Osteocyte (in vitro differentiated cells): ENCODE measurements at places on chromosomes 3 and 15. TPM values are rescaled to one million over a fixed set of nuclear protein-coding genes. Genes with fewer than 3 reads are reported as not detected.

Gene CSPG5
- total RNA-seq = 0.42 and 0.59 TPM in 2 replicates

Gene GOLGA6L10
- 1.6 and 2.9 TPM in 2 replicates for total RNA-seq

DNA sequence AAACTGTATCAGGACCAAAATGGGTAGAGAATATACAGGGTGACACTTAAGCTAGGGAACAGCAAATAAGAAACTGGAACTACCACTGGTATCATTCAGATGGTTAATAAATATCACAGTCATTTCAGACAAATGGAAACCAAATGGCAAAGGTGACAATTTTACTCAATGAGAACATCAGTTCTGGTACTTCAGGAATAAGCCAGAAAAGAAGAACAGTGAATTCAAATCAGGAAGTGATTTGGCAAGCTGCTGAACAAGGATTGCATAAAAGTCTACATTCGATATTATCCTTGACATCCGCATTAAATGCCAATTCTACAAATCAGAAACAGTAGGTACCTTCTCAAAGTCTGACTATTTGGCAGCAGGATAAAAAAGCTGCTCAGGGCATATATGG lies 23.5 kb upstream of the STIMATE start:
- H3K36me3 ChIP-seq = peaks cover 12% of the 10 kb centered on the region
- no peaks in the 10 kb centered on the region for H3K27me3 ChIP-seq
- DNase-seq = no peak
- H3K4me3 ChIP-seq = no peak overlapping the region
- no peaks in the 10 kb centered on the region for H3K4me1 ChIP-seq

GRCh38 chr3:48962939-48963338 lies 27.1 kb upstream of the P4HTM start:
- H3K27me3 ChIP-seq = no peaks in the 10 kb centered on the region
- peaks cover 26% of the 10 kb centered on the region for H3K36me3 ChIP-seq
- H3K4me1 ChIP-seq = peaks cover 10% of the 10 kb centered on the region
- no peak for DNase-seq
- no peak overlapping the region for H3K4me3 ChIP-seq

DNA sequence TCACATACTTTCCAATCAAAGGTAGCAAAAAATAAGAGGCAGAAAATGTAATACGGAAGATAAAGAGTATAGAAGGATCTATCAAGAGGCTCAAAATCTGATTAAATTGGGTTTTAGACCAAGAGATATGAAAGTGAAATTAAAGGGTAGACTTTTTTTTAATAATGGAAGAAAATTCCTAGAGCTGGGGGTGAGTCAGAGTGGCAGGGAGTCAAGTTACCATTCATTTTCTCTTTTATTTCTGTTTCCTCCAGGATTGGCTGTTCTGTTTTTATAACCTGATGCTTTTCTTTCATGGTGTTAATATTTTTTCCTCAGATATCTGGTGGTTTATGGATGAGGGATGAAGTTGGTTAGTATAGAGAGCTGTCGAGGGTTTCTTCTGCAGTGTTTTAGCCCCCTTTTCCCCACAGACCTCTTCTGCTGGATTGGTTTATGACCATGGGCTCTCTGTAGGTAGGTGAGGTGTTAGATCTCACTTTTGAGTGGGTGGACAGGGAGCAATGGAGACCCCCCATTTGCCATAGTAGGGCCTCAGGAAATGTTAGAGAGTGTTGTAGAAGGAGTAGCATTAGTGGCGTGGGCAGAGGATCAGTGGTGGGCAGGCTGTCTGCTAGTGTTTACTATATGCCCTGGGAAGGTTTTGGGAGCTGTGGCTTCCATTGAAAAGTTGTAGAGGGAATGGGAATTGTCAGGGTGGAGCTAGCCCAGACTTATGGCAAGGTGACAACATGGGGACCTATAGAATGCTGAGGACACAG lies 201.6 kb upstream of the GOLGA6L4 start:
- no peak for DNase-seq
- H3K27me3 ChIP-seq = no peaks in the 10 kb centered on the region
- no peaks in the 10 kb centered on the region for H3K4me1 ChIP-seq
- no peak overlapping the region for H3K27ac ChIP-seq
- no peak overlapping the region for H3K4me3 ChIP-seq
- H3K36me3 ChIP-seq = no peaks in the 10 kb centered on the region

DNA sequence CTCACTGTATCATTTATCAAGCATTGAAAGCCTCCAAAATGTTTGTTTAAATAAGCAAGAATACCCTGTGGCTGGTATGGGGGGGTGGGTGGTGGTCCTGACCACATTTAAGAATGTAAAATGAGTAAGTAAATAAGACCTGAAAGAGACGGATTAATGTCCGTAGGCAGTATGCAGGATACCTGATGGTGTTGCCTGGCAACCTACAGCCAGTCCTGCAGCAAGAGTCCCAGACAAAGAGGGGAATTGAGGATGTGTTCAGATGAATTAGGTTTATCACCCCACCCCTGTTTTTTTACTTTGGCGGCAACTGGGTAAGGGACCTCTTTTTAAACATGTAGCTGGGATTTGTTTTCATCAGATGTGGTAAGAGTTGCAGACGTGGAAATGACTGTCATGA lies 99.8 kb upstream of the BFSP2 start:
- H3K4me1 ChIP-seq = peaks cover 33% of the 10 kb centered on the region
- H3K4me3 ChIP-seq = no peak overlapping the region
- no peaks in the 10 kb centered on the region for H3K27me3 ChIP-seq

DNA sequence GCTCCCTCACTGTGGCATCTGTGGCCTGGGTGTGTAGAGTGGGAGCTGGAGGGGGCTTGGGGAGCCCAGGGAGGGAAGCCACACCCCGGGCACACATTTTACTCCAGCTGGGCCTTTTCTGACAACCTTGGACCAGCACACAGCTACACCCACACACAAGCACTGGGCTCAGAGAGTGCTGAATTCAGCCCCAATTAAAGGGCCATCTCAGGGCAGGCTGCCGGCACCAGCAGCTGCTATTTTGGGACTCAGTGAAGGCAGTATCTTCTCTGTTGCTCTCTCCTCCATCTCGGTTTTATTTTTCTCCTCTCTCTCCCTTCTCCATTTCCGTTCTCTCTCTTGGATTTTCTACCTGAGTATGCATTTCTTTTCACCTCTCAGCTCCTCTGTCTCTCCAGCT lies 19.1 kb upstream of the TBC1D21 start:
- no peaks in the 10 kb centered on the region for H3K36me3 ChIP-seq
- no peak overlapping the region for H3K27ac ChIP-seq
- peaks cover 45% of the 10 kb centered on the region for H3K27me3 ChIP-seq
- no peaks in the 10 kb centered on the region for H3K4me1 ChIP-seq
- H3K4me3 ChIP-seq = no peak overlapping the region
